Right renal pelvis (tissue), 4 donors: ENCODE measurements at places on chromosomes 1 and 21.

- DNase-seq, result no peak
Observed at GRCh38 chr1:30312226-30312625, 411.2 kb downstream of the MATN1 start.

DNA sequence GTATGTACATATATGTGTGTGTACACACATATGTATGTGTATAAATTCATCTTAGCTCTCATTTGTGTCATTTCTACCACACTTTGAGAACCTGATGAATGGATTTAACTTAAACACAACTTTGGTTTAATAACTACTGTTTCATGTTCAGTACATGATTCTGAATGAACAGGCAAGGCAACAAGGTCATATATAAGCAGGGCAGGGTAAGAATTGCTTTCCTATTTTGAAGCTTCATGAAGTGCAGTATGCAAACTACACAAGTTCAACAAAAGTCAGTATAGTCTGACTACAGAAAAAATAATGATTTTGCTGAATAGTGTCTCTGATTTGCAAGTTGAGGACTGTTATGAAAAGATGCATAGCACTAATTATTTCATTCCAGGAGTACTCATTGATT, 127.6 kb downstream of the KCNK2 start:
- no peak for DNase-seq

- no peak for DNase-seq
Observed at GRCh38 chr1:198699167-198700015, 60.6 kb downstream of the PTPRC start.

DNA sequence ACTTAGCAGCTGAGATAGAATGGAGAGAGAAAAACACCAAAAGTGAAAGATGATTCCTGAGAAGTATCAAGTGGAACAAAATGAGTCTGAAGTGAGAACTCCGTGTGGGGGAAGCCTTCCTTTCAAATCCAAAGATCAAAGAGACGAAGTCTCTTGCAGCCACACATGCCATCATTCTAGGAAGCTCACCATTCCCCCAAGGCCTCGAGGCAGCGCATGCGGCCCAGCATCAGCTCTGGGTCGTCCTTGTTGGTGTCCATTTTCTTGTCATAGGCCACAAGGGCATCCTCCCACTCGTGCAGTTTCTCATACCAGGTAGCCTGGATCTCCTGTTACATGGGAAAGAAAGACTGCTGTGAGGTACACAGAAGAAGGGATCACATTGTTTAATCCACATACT, 32.2 kb upstream of the ANGPTL7 start:
- no peak for DNase-seq

- no peak for DNase-seq
Observed at GRCh38 chr1:26278724-26279455, 996 bp upstream of the SH3BGRL3 start.

DNA sequence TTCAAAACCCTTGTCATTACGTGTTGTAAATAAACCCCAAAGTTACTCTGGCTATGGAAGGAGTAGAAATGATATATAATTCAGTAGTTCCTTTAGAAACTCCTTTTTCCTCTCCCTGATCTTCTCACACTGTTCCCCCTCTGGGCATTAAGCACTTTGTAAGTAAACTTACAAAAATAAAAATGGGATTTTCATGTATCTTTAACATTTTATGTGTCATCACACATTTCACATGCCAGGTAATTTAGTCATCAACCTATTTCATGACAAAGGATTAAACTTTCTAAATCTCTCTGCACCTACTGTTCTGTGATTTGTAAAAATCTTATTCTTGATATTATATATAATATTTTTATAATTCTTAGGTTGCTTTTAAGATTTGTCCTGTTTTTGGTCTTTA, 176.9 kb downstream of the NEK7 start:
- DNase-seq, result no peak

- DNase-seq, result no peak
Observed at GRCh38 chr1:152926091-152926490, 17.7 kb downstream of the IVL start.

- DNase-seq, result no peak
Observed at GRCh38 chr1:15429701-15430149, 8.5 kb upstream of the CTRC start.

- no peak for DNase-seq
Observed at GRCh38 chr1:28437924-28438699, 67.7 kb upstream of the RCC1 start.

DNA sequence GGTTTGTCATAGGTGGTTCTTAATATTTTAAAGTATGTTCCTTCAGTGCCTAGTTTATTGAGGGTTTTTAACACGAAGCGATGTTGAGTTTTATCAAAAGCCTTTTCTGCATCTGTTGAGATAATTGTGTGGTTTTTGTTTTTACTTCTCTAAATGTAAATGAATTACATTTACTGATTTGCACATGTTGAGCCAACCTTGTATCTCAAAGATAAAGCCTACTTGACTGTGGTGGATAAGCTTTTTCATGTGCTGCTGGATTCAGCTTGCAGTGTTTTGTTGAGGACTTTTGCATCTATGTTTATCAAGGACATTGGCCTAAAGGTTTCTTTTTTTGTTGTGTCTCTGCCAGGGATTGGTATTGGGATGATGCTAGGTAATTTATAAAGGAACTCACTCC, 142.5 kb downstream of the PRDM2 start:
- DNase-seq, result no peak

DNA sequence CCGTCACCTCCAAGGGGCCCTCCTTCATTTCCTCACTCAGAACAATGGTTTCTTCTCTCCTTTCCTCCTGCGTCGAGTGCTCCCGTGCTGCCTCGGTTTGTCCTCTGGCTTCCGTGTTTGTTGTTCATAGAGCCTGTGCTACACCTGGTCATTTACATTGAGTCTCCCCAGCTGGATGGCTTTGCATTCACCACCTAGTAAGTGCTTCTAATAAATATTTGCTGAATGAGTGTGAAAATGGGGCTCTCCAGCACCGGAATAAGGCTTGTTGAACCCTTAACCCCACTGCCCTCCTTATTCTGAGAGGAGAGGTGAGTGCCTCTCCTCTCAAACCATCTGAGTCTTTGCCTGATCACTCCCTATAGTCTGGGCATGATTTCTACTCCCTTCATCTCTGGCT, 104.9 kb downstream of the CNIH3 start:
- DNase-seq, result no peak

DNA sequence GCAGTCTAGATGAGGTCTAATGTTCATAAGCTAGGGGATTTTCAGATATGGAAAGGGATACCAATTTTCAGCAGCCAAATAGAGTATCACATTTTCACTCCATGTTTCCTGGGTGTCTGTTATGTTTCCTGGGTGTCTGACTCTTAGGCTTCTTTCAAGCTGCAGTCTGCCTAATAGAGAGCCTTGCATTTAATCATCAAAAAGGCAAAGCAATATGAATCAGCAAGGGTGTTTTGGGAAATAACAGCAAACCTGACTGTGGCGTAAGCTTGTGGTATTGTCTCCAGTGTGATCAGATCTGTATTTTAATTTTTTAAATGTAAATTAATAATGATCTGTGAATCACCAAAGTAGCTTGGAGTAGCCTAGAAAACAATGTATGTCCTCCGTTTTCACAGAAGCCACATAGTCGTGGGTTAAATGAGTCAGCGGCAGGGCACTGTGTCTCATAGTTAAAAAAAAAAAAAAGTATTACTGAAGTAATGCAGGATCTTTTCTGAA, 10.4 kb downstream of the LGALS8 start:
- DNase-seq, result no peak

DNA sequence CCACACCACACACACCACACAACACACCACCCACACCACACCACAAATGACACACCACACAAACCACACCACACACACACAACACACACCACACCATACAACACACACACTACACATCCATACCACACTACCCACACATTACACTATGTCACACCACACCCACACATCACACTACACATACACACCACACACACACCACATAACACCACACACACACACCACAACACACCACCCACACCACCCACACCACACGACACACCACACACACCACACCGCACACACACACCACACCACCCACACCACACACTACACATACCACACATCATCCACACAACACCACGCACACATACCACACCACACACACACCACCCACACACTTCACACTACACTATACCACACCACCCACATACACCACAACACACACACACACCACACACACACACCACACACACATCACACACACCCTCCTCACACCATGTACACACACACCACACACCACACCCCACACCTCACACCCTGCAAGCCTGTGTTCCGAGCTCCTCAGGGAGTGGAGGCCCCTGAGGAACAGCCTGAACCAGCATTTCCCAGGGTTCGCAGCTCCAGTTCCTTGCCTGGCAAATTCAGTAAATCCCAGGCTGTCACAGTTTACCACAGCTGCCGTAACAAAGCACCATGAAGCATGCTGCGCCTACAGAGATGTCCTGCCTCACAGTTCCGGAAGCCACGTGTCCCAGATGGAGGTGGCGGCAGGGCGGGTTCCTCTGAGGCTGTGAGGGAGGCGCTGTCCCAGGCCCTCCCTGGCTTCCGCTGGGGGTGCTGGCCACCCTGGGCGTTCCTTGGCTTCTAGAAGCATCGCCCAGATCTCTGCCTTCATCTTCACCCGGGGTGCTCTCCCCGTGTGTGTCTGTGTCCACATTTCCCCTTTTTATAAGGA, 69.8 kb upstream of the ATP5PO start:
- DNase-seq, result no peak

DNA sequence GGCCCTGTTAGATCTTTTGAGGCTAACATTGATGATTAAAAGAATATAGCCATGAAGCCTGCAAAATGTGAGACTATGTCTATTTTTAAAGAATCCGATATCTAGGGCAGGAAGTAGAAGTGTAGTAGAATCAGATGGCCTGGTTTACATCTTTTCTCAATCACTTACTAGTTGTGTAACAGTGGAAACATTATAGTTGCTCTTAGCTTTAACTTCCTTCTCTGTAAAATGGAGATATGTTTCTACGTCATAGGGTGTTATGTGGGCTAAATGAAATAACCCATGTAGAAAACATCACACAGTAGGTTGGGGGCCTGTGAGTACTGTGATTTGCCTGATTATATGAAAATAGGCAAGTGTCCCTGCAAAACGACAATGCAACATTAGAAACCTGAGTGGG, 4.4 kb upstream of the IGFN1 start:
- no peak for DNase-seq

DNA sequence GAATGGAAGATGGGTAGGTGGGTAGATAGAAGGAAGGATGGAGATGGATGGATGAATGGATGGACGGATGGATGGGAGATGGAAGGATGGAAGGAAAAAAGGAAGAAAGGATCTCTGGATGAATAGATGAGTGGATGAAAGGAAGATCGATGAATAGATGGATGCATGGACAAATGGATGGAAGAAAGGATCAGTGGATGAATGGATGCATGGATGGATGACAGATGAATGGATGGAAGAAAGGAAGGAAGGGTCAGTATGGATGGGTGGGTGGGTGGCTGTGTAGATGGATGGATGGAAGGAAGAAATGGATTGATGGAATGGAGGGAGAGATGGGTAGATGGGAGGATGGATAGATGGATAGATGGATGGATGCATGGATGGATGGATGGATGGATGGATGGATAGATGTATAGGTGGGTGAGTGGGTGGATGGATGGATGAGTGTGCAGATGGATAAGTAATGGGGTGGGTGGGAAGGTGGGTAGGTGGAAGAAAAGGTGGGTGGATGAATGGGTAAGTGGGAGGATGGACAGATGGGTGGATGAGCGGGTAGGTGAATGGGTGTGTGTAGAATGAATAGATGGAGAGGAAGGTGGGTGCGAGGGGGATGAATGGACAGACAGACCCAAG, 14.6 kb downstream of the KIF17 start:
- DNase-seq, result no peak

- no peak for DNase-seq
Observed at GRCh38 chr21:16407403-16408240, 677.8 kb downstream of the USP25 start.

- DNase-seq, result no peak
Observed at GRCh38 chr1:156080241-156080862, 1.9 kb downstream of the MEX3A start.

- no peak for DNase-seq
Observed at GRCh38 chr1:51675177-51675780, 58.4 kb downstream of the OSBPL9 start.

DNA sequence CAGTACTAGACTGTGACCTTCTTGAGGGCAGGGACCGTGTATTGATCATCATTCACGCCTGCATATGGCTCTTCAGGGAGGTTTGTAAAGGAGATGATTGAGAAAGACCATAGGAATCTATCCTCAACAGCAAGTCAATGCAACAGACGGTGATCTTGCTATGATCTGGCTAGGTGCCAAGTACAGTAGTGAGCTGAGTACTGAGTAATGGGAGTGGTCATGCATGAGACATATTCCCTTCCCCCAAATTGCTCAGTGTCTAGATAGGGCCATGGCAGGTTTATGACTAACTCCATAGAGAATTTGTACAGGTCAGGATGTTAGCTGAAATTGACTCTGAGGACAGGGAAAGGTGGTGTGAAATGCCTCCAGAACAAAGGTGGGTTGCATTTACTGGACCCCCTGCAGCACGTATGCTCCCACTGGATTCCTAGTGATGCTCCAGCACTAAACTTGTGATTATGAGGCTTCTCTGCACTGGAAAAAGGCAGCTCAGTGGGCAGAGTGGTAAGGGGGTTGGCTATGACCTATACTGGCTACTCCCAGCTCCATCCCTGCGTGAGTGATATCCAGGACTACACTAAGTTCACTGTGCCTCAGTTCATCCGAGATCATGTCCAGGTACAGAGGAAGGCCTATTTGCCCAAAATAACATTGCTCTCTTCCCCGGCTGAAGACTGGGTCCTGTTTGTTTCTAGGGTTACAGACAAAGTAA, 37.2 kb downstream of the KCNJ6 start:
- no peak for DNase-seq

GRCh38 chr1:67552336-67552759, 122.1 kb upstream of the SERBP1 start:
- no peak for DNase-seq
